NCI-H1048 (cell line): ENCODE measurements at places on chromosomes 2 and 18.

- no peak for DNase-seq
Observed at GRCh38 chr2:66695226-66695735, 260.4 kb downstream of the MEIS1 start.

GRCh38 chr18:77055429-77056300 lies 76.9 kb downstream of the MBP start:
- DNase-seq: no peak

DNA sequence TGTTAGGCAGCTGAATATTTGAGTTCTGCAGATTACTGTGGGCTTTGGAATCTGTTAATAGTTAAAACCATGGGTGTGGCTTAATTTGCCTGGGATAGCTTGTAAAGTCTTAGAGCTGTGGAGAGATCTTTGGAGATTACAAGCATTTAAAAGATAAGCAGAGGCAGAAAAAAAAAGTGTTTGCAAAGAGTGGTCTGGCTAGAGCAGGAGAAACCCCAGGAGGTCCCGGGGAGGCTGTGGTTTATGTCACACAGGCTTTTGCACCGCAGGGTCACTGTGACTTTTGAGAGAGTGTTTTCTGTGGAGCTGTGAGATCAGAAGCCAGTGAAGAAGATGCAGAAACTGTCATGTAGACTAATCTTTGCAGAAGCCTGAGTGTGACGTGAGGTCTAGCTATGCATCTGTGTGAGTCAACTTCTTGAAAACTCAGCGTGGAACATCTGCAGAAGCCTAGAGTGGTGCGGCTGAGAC lies 49.0 kb downstream of the SETBP1 start:
- no peak for DNase-seq

DNA sequence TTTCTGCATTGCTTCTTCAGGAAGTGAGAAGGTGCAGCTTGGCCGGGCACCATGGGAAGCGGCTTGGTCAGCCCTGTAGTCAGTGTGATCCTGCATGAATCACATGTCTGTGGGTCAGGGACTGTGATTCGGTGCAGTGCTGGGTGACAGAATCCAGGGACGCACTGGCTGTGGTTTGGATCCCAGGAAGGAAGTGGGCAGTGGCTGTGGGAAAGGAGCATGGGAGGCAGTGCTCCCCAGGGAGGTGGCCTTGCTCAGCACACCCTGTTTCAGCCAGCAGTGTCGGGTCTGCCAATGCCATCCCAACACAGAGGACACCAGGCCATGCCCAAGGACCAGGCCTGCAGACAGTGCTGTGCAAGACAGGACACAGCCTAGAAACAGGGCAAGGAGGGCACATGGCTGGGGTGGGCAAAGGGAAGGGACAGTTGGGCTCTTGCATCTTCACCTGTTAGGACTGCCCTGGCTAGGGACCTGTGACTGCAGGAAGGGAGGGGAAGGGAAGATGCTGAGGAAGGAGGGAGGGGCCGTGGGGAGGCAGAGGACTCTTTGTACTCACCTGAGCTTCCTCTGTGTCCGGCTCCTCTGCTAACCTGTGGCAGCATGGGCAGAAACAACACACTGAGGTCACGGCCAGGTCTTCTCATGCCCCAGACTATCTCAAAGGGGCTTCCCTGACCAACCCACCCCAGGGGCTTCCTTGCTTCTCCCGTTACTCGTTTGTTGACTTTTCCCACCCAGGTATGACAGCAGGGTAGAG lies 37.2 kb upstream of the DNMT3A start:
- no peak for DNase-seq

DNA sequence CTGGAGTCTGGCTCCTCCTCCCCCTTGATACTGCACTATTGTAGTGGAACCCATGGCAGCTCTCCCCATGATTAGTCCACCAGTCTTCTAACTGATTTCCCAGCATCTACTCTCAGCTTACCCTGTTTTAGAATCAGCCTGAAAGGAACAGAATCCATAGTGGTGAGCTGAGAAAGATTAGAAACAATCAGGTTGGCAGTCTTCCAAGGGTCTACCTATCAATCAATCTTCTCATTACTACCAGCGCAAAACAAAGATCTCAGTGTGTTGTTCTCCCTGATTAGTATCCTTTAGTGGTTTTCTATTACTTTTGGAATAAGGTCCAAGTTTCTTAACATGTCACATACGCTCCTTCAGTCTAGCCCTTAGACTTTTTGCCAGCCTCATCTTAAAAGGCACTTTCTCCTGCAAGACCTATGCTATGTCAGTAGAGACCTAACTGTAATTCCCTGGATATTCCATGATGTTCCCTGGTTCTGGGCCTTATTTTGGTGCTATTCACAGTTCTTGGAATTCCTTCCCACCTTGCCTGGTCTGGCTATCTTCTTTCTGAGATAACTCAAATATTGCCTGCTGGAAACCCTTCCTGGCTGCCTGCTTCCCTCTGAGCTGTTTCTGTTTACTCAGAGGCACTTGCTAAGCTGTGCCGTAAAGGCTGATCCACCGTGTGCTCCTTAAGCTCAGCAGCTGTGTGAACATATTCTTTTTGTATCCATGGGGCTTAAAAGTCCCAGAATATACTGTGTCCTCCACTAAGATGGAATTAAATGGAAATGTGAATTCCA lies 32.6 kb downstream of the LAMA3 start:
- DNase-seq: no peak

DNA sequence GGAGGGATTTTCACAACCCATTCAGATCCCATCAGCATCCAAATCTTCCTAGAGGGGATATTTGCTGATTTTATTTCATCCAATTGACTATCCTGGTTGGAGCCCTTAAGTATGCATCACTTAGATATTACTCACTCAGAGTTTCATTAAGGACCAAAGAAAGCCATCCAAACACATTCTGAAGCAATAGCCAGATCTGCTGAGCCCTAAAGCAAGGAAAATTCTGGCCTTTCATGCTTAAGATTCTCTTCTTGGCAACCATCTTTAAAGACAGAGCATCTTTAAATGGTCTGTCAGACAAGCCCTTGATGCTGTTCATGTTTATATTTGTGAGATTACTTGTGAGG lies 40.9 kb upstream of the C1D start:
- no peak for DNase-seq

DNA sequence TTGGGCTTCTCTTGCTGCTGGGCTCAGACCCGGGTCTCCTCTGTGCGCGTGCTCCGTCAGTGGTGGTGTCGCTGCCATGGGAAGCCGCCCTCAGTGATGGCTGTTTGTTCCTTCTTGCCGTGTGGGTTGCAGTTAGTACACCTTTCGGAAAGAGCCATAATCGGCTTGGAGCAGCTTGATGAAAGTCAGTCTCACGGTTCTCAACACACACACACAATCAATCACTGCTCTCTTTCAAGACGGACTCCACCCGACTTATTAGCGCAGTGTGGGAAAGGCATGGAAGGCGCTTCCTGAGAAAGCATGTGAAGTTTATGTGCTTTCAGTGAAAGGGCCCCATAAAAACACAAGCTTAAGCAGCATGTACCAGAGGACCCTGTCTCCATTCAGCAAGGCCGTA lies 64.1 kb downstream of the SOX11 start:
- DNase-seq: no peak

DNA sequence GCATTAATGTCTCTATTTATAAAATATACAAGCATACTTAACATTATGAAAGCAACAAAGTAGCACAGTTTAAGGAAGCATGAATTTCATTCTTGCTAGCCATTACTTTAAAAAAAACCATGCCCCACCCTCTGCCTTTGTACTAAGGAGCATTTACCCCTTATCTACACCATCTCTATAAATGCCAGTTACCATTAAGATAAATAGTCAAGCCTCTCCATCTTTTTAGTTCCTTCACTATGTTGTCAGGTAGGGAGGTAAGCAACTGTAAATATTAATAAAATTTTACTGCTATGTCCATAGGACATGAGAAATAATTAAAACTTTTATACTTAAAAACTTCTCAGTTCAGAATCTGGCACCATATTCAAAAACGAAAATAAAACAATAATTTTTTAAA lies 42.1 kb downstream of the ROCK1 start:
- no peak for DNase-seq

- DNase-seq: no peak
Observed at GRCh38 chr2:15949126-15949525, 8.8 kb downstream of the MYCN start.

DNA sequence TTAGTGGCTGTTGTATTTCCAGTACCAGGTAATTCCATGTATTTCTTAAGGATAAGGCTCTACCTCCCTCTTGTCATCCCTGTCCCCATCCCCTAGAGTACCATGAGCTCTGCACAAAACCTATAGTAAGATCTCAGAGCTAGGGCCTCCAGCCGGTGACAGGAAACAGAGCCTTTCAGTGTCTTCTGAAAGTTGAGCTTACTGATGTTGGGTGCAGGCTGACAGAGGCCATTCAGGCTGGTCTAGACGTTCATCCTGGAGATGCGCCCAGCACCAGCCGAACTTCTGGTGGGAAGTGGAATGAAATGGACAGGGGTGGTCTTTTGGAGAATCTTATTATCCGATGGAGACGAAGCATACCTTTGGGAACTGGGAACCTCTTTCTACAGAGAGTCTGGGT lies 16.7 kb upstream of the LYPD6B start:
- DNase-seq: no peak

- DNase-seq: no peak
Observed at GRCh38 chr2:188949046-188949818, 24.9 kb upstream of the COL3A1 start.

GRCh38 chr2:55490554-55490953 lies 29.0 kb upstream of the CFAP36 start:
- no peak for DNase-seq

- no peak for DNase-seq
Observed at GRCh38 chr2:45497355-45497754, 113.7 kb downstream of the SRBD1 start.

DNA sequence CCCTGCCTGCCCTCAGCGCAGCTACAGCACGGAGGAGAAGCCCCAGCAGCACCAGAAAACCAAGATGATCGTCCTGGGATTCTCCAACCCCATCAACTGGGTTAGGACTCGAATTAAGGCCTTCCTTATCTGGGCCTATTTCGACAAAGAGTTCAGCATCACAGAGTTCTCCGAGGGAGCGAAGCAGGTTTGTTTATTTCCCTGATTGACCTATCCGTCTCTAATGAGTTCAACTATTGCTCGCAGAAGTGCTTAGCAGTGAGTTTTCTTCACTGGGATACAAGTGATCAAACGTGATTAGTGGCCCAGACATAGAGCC lies 639 bp downstream of the MAIP1 start:
- no peak for DNase-seq

DNA sequence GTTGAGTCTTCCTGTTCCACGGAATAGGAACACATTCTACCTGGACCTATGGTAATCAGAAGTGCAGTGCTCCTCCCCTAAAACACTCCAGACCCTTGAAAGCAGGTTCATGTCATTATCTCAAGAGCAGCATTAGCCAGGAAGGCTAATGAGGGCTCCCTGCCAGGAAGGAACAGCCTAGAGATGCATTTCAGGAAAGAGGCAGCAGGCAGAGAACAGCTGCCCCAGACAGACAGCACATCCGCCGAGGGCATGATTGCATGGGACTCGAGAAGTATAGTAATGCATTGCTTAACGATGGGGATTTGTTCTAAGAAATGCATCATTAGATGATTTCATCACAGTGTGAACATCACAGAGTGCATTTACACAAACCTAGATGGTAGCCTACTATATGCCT lies 171.5 kb downstream of the ALK start:
- DNase-seq: no peak

DNA sequence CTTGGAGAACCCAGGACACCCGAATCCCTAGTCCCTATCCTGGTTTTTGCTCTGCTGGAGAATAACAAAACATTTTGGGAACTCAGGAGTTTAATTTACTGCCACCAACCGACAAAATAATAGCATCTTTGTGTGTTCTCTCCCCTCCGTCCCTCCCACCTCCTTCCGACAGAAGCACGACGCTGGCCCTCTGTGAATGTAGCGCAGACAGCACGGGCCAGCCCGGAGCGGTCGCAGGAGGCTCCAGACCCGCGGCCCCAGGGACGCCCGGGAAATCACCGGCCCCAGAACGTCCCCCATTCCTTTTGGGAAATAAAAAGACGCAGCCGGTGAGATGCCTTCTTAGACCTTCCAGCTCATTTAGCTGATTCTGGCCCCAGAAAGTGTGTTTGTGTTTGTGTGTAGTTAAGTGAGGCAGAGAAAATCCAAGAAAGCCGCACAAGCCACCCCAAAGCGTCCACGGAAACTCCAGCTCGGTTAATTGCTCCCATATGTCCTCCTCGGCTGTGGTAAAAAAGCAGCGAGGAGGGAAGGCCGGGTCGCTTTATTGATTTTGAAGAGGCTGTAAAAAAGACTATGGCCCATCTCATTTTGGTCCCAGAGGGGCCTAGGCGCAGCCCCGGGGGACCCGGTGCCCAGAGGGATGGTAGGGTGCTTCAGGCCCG lies 577 bp upstream of the TANC1 start:
- DNase-seq: peak; percentile 47
